ENCODE measurements at places on chromosomes 7 and 10.

GRCh38 chr7:107691716-107692115, 31.1 kb downstream of the SLC26A4 start:
- DNase-seq = peak; percentile 76

- DNase-seq = no peak
Observed at GRCh38 chr10:97069576-97070362, 116.0 kb downstream of the SLIT1 start.

DNA sequence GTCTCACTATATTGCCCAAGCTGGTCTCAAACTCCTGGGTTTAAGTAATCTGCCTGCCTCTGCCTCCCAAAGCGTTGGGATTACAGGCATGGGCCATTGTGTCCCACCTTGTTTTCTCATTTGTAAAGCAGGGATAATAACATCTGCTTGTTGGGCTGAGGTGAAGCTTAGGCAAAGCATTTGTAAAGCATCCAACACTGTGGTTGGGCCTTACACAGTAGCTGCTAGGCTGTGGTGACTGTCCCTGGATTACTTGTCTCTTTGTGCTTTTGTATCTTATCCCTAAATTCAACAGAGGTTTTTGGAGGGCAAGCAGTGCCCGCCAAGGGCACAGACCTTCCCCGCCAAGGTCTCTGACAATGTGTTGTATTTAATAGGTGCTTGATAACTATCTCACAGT, 14.3 kb downstream of the HKDC1 start:
- no peak for DNase-seq

DNA sequence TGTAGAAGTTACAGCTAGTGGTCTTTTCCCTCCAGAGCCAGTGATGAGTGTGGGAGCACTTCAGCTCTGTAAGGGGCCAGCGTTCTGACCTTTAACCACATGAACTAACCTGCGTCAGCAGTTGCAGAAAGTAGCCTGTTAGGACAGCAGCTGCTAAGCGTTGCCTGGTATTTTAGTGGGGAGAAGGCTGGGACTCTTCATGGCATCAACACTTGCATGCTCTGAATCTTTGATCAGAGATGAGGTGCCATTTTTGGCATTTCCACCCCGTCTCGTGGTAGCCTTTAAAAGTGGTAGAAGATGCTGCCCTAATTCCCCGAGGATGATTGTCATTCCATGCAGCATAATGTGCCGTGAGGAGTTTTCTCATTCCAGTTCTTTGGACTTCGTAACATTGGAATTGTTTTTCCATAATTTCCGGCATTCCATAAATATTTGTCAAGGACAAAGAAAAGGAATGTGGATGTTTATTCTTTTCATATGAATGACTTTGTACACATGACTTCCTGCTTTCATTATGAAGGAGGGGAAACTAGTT, 92.2 kb downstream of the AVL9 start:
- DNase-seq = peak; percentile 37

GRCh38 chr7:142469696-142470543, 212.1 kb upstream of the PRSS58 start:
- peak; percentile 25 for DNase-seq

- DNase-seq = no peak
Observed at GRCh38 chr7:158276414-158277218, 311.0 kb downstream of the PTPRN2 start.

DNA sequence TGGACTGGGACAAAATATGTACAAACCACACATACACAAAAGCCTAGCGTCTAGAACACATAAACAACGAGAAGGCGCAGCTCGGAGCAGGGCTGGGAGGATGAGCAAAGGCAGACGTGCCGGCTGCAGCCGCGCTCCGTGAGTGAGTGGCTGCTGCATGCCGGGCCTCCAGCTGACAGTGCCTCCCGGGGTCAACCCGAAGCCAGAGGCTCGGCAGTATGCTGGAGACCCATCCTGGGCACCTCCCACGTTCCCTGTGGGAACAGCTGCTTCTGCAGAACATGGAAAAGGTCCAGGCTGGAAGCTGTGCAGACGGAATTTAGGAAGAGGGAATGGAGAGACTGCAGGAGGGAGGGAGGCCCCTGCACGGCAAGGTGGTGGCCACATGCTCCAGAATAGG, 3.6 kb upstream of the GPR146 start:
- DNase-seq = peak; percentile 93

DNA sequence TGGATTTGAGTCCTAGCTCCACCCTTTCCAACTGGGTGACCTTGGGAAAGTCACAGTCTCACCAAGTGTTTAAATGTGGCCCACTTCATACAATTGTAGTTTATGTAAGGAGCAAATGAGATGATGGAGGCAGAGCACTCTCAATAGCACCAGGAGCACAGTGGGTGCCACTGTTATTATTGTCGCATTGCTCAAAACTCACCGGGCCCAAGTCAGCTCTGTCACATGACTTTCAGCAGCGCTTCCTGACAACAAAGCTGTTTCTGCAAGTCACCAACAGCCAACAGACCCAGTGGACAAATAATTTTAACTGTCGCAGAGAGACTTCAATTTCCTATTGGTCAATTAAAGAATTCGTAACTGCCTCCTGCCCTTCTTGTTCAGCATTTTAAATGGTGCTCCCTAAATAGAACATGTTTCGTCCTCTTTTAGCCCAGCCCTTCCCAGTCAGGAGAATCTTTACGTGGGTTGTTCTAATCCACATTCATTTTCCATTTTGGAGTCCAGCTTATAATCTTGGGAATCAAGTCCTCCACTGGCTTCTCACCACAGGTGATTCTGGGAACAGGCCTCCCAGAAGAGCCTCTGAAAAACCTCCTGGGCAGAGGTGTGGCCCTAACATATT, 415.6 kb upstream of the NPVF start:
- DNase-seq = peak; percentile 34

DNA sequence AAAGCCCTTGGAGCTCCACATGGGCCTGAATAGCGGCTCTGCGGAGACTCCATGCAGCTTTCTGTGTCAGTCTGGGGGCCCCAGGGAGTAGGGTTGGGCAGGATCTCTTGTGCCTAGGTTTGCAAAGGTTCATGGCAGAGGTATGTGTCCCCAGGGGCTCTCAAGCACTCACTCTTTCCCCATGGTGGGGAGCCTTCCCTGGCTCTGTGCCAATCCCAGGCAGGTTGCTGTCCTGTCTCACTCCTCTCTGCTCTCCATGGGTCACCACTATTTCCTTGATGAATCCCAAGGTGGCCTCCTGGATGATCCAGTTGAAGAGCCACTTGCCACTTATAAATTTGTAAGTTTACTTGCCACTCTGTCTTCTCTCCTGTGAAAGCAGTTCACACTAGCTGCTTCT, 238.4 kb downstream of the CCDC7 start:
- DNase-seq = no peak

- DNase-seq = no peak
Observed at GRCh38 chr10:48305905-48306264, 592 bp upstream of the MAPK8 start.

- DNase-seq = no peak
Observed at GRCh38 chr10:58281092-58281752, 12.3 kb downstream of the CISD1 start.

DNA sequence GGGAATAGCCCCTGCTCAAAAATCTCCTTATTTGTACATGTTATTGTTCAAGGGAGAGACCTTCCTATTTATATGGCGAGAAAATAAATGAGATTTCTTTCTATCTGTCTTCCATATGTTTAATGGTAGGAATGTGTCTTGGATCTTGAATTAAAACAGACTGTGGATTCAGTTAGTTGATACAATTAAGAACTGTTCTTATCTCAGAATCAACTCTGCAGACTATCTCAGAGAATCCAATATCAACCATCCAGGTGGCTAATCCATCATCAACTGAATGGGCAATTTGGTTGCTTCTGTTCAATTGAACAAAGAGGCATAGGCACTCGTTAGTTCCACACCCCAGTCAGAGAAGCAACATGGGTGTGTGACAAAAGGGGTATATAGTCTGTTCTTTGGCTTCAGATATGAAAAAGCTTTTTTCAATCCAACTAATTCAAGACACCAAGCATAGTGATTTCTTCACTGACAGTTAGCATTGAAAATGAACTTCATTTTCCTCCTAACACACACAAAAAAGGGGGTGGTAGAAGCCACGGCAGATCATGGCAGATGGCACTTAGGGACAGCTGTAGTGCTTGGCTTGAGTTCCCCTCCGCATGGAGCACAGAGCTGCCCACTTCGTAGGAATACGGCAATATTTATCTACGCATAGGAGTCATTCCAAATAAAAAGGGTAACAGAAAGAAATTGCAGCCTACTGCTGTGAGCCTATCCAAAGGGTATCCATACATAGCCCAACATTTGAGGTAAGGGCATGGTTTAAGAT, 135.9 kb downstream of the KIAA1217 start:
- peak; percentile 23 for DNase-seq

DNA sequence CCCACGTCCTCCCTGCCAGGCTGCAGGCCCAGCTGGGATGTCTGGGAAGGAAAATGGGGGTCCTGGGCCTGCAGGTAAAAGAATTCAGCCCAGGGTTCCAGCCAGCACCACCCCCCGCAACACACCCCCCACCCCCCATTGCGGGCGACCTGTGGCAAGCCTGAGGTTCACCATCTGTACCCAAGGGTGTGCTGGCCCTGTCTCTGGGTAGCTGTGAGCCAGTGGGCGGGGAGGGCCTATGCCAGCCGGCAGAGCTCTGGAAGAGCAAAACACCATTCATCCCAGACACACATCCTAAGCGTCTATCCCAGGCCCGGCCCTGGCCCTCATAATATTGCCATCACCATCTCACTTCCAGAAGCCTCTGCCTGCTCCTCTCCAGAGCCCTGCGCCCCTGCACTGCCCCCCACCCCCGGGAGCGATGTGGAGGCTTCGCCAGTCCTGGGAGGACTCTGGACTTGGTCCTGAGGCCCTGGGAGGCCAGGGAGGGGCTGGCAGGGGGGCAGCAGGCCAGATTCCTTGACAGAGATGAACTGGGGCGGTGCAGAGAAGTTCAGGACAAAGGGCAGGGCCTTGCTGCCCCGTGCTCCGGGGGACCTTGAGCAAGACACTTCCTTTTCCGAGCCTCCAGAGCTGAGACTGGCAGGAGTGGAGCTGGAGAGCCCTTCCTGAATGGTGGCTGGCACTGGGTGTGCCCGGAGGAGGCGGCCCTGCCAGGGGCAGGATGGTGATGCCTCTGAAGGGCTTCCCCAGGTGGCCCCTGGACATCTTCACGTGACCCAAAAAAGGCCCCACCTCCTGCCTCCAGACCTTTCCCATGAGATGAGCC, 8.7 kb upstream of the TTYH3 start:
- no peak for DNase-seq

DNA sequence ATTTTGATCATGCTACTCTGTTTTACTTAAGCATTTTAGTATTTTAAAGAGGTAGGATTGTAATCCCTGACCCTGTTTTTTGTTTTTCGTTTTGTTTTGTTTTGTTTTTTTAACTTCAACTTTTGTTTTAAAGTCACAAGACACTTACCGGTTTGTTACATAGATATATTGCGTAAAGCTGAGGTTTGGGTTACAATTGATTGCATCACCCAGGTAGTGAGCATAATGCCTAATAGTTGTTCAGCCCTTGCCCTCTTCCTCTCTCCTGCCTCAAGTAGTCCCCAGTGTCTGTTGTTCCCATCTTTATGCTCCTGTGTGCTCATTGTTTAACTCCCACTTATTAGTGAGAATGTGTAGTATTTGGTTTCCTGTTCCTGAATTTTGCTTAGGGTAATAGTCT, 93.1 kb upstream of the TEX47 start:
- no peak for DNase-seq

DNA sequence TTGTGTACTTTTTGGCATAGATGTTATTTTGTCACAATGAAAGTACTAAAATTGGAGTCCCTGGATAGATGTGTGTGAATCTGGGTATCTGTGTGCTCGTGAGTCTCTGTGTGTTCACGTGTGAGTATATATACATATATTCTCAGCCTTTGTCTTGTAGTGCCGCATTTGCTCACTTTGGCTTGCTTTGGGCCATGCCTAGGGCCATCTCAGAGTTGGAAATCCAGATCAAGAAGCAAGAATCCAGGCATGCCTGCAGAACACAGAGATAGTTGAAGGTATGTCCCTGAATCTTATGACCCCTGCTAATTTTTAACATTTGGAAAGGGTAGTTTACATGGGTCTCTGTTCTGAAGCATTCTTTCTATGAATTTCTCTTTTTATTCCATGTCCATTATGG, 208.7 kb downstream of the PHTF2 start:
- no peak for DNase-seq

DNA sequence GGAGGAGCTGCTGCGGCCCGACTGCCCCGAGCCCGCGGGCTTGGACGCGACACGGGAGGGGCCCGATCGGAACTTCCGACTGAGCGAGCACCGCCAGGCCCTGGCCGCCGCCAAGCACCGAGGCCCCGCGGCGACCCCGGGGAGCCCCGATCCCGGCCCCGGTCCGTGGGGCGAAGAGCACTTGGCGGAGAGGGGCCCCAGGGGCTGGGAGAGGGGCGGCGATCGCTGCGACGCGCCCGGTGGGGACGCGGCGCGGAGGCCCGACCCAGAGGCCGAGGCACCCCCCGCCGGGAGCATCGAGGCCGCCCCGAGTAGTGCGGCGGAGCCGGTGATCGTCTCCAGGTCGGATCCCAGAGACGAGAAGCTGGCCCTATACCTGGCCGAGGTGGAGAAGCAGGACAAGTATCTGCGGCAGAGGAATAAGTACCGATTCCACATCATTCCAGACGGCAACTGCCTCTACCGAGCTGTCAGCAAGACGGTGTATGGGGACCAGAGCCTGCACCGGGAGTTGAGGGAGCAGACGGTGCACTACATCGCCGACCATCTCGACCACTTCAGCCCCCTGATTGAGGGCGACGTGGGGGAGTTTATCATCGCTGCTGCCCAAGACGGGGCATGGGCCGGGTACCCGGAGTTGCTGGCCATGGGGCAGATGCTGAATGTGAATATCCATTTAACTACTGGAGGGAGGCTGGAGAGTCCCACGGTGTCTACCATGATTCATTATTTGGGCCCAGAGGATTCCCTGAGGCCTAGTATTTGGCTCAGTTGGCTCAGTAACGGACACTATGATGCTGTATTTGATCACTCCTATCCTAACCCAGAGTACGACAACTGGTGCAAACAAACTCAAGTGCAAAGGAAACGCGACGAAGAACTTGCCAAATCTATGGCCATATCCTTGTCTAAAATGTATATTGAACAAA, 1.4 kb downstream of the OTUD1 start:
- peak; percentile 46 for DNase-seq

GRCh38 chr10:33412241-33412640, 77.8 kb upstream of the NRP1 start:
- DNase-seq = no peak

GRCh38 chr10:114851336-114851735, 29.8 kb downstream of the FHIP2A start:
- no peak for DNase-seq

DNA sequence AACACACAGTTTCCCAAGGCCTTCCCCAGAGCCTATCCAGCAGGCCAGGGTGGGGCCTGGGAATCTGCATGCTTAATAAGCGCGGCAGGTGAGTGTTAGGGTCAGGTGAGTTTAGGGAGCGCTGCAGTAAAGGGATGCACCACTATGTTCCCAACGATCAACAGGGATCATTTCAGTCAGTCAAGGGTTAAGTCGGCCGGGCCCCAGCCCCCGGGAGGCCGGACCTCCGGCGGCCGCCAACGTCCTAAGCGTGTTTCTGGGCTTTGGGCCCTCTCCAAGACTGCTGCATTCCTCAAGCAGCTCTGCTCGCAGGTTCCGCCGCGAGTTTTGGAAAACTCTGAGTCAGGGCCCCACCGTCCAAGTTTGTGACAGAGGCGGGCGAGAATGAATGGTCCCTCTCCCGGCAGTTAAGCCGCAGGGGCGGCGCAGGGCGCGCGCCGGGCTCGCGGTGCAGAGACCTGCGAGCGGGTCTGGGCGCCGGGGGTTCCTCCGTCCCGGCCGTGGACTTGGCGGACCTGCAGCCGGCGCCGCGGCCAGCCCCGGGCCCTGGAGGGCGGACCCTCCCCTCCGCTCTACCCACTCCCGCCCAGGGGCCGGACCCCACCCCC, 81.6 kb downstream of the ARHGAP22 start:
- peak; percentile 94 for DNase-seq

- DNase-seq = no peak
Observed at GRCh38 chr7:82633592-82633991, 190.0 kb upstream of the CACNA2D1 start.

All from muscle of leg (tissue), 16 donors.